Stimulated activated CD4-positive, alpha-beta T cell treated with anti-CD3 and anti-CD28 coated beads, Interleukin-2, amount 100 ng/mL, for 24 hours (primary cell): ENCODE measurements at places on chromosomes 3 and 15.

GRCh38 chr3:14283813-14284438 lies 105.3 kb downstream of the LSM3 start:
- DNase-seq = no peak

GRCh38 chr15:42576040-42576594 lies 711 bp downstream of the STARD9 start:
- no peak for DNase-seq

DNA sequence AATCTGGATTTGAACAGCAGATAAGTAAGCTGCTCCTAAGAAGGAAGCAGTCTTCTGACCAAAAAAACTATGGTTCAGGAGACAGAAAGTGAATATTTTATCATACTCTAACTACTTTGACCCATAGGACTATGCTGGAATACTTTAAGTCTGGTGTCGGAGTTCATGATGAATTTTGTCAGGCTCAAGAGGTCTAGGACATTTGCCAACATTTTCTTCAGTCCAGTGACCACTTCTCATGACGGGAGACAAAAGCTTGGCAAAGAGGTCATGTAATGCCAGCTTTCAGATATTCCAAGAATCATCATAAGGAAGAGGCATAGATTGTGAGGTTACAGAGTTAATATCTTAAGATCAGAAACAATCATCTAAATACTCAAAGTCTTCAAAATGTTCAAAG lies 20.5 kb upstream of the DCBLD2 start:
- DNase-seq = no peak

DNA sequence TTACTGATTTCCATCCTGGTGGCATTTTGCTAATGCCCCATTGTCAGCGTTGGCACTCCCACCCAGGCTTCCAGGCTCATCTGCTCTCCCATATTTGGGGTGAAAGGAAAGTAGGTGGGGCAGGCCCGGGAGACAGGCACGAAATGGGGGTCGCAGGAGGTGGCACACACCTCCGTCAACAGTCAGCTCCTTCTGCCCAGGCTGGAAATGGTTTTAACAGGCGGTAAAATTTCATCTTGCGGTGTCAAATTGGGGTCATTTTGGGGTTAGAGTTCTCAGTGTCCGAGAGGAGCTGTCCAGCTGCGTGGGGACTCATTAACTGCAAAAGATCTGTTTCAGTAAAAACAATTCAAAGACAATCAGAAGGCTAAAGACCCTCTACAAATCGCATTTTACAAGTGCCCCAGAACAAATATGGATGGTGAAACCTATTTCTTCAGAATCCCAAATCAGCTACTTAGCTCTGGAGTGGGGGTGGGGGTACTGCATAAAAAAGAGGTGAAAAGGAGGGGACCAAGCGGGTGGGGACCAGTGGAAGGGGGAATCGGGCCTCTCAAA lies 4.2 kb upstream of the MEIS2 start:
- DNase-seq = no peak

DNA sequence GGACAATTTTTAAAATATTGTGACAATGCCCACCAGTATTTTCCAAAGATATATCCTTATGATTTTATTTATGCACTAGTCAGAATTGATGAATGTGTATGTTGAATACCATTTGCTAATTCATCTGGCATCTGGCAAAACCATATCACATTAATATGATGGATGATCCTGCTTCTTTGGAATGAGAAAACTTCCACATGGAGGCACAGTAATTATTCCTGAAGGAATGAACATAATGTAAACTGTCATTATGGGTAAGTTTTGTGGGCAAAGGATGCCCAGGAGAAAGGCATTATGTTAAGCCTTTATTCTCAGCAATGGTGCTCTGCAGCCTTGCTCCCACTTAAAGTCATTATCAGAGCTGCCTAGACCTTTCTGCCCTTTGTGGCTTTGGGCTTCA lies 113.0 kb upstream of the MME start:
- no peak for DNase-seq

DNA sequence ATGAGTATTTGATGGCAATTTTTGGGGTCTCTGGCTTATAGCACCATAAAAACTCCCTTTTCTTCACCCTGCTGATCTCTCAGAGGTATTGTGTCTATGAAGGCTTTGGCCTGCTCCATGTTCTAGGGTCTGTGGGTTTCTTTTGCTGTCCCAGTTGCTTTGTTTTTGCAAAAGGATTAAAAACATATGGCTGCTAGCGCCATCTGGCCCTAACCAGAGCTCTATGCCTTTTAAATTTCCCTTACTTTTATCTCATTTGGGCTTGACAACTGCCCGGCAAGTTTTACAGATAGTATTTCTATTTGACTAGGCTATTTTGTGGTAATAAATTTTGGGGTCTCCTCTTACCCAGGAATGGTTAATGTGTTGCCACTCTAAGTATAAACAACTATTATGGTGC lies 6.4 kb upstream of the GHRL start:
- no peak for DNase-seq

GRCh38 chr15:66603301-66604179 lies 37.7 kb upstream of the LCTL start:
- DNase-seq = peak; percentile 74

DNA sequence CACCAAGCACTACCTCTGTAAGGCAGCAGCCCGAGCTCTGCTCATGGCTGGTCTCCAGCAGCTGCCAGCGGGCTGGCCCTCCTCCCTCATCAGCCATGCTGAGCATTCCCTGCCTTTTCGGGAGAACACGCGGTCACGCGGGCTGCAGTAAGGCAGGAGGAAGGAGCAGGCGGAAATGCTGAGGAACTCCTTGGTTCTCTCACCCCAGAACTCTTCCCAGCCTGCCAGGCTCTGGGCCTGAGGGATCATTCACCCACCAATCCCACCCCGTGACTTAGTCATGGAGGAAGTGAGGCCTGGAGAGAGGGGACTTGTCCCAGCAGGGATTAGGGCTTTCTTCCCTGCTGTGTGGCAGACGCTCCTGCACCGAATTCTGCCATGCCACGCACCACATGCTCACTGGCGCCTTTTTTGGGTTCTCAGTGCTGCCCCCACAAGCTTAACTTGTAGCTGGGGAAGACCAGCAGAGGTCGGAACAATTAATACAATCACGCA lies 42.9 kb upstream of the RPL32 start:
- DNase-seq = no peak

GRCh38 chr15:72994534-72995177 lies 57.6 kb upstream of the NEO1 start:
- no peak for DNase-seq

GRCh38 chr15:70473581-70474370 lies 289.6 kb downstream of the UACA start:
- no peak for DNase-seq

GRCh38 chr3:130627143-130627855 lies 110.3 kb downstream of the COL6A6 start:
- no peak for DNase-seq

- DNase-seq = no peak
Observed at GRCh38 chr15:80823995-80824394, 44.8 kb downstream of the CEMIP start.

GRCh38 chr3:189338366-189338765 lies 166.6 kb downstream of the TPRG1 start:
- no peak for DNase-seq

DNA sequence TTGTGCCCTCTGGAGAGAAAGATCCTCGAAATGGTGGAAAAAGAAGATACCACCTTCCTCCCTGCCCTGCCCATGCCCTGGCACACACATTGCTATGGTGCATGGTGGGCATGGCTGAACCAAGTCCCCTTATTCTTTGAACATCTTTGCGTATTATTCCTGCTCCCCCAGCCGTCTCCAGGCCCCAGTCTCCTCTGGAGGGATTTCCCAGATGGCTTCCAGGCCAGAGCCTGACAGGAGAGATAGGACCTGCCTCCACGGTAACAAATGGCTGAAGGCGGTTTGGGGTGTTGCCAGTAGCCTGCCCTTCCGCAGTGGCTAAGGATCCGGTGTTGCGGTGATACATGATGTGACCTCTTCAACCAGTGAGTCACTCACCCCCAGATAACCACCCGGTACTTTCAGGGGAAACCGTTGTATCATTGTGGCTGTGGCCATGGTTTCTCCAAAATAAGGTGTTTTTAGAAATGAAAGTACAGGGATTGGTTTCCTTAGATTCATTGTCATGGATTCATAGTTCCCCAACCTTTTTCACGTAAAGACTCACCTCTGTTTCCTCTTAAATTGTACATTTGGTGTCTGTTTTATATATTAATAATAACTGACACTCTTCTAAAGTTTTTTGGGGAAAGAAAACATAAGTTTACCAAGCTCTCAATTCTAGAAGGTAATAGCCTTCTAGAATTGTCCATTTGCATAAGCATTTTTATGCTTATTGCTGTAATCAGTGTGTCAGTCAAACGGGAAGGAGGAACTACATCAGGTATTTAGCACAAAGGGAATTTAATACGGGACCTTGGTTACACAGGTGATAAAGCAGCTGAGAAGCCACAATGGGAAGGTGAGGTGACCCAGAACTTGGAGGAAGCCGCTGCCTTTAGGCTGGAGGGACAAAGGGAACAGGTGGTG lies 25.9 kb downstream of the SMAD3 start:
- peak; percentile 70 for DNase-seq

DNA sequence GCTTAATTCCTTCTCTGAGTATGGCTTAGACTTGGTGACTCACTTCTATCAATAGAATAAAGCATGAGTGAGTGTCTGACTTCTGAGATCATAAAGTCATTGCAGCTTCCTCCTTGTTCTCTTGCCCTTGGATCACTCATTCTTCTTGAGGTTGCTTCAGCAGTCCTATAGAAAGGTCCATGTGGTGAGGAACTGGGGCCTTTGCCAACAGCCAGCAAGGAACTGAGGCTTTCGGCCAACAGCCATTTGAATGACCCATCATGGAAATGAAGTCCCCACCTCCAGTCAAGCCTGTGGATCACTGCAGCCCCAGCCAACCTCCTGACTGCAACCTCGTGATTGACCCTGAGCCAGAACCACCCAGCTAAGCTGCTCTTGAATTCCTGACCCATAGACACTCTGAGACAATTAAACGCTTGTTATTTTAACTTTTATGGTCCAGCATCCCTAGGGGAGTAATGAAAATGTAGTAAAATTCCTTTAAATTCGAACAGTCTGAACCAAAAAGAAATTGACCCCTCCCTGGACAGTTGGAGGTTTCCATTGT lies 84.5 kb downstream of the WDR76 start:
- DNase-seq = no peak

DNA sequence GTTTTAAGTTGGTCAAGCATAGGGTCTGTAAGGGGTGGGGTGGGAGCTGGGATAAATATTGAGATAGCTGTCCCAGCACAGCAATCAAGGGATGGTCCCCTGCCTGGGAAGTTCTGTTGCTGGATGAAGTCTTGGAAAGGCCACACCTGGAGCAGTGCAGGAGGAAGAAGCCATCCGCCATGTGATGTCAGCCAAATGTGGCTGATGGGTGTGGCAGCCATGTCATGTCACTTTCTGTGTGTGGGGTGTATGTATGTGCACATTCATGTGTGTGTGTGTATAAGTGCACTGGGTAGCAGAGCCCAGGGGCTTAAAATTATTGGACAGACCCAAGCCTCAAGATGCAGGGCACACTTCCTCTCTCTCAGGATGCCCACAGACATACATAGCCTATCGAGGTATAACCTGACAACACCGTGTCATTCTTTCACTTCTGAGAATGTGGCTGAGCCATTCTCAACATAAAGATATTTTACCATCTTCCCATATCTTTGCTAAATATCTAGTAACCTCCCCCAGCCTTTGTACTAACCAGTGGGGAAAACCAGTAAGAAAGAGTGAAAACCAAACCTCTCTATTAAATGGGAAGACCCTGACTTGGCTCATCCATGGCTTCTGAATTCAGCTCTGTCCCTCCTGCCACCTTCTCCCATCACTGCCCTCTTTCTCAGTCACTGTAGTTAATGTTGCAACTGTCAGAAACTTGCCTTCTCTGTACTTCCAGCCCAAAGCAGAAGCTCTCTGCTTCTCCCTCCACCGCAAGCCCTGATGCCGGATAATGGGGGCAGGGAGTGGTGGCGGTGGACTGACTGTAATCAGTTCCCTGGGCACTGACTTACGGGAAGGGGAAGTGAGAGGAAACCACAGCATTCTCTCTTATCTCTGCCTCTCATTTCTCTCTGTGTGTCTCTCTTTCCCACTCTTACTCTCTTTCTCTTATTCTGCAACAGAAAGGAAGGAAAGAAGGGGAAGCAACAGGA lies 11.2 kb downstream of the TNFSF10 start:
- DNase-seq = peak; percentile 77

GRCh38 chr3:74883690-74884089 lies 269.2 kb upstream of the CNTN3 start:
- DNase-seq = no peak

DNA sequence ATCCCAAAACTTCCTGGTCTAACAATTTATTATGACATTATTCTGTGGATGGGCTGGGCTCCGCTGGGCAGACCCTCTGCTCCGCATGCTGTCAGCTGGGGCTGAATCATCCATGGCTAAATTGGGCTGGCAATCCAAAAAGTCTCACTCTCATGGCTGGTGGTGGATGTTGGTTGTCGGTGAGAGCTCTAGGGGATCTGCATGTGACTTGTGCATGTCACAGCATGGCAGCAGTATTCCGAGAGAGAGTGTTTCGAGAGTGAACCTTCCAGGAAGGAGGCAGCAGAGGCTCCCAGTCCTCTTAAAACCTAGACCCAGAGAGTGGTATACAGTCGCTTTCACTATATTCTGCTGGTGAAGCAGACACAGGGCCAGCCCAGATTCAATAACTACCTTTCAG lies 9.9 kb downstream of the RARB start:
- no peak for DNase-seq

GRCh38 chr15:80090879-80091503 lies 31.5 kb downstream of the ZFAND6 start:
- no peak for DNase-seq

DNA sequence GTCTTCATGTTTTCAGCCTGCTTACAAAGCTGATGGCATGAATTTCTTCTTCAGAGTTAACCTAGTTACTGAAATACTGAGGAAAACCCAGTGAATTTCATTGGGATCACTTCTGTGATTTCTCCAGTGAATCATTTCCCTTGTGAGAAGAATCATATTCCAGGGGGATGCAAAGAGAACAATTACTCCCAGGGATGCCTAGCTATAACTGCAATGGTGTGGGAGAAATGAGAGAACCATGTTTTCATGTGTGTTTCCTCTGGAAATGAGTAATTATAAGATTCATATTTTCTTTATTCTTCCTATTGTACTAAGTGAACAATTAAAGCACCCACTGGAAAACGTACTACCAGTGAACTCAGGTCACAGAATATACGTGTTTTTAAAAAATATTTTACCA lies 485.4 kb downstream of the GRM7 start:
- DNase-seq = no peak

GRCh38 chr3:140129768-140130284 lies 194.8 kb downstream of the CLSTN2 start:
- no peak for DNase-seq

GRCh38 chr3:187960820-187961219 lies 193.1 kb upstream of the LPP start:
- no peak for DNase-seq

DNA sequence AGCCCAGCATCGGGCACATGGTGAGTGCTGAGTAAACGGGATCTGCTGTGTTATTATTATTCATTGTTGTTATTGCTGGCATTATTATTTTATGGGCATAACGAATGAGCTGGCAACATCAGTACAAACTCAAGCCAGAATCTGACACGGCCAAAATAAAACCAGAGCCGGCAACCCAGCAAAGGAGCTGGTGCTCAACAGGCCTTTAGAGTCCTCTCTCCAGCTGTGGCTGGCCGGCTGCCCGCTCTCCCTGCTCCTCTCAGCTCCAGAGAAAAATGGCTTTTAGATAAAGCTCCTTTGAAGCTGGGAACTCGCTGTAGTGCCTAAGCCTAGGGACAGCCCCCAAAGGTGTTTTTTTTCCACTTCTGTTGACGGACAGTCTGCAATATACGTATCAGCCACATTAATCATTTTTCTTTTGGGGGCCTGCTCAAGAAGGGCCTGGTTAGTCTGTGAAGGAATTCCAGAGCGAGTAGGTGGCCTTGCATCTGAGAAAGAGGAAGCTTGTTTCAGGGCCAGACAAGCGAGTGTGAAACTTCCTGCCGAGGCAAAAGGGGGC lies 193.9 kb upstream of the UBE2E1 start:
- DNase-seq = no peak
